ENCODE measurements at places on chromosomes 16 and 17. TPM values are rescaled to one million over a fixed set of nuclear protein-coding genes. Genes with fewer than 3 reads are reported as not detected.

GRCh38 chr16:79672524-79672923, 72.0 kb upstream of the MAF start:
- DNase-seq, result no peak

DNA sequence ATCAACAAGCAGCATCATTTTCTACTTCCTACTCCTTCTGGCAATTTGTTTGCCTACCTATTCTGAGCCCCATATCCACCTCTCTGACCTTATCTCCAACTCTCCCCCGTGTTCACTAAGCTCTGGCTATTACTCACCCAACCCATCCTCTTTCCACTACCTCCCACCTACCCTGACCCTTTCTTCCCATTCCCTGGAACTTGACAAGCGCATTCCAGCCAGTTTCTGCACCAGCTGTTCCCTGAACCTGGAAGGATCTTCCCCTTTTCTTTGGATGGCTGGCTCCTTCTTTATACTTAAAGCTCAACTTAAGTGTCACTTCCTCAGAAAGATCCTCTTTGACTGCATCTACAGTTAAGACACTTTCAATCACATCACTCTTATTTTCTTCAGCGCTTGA, 2.2 kb downstream of the DCUN1D3 start:
- DNase-seq, result no peak

- DNase-seq, result no peak
Measured at GRCh38 chr16:49277766-49278566, 3.7 kb downstream of the CBLN1 start.

- peak; percentile 8 for DNase-seq
Measured at GRCh38 chr17:51764387-51764971, 394.0 kb downstream of the CA10 start.

GRCh38 chr17:15742051-15742795, 10.1 kb downstream of the TBC1D26 start:
- DNase-seq, result no peak

DNA sequence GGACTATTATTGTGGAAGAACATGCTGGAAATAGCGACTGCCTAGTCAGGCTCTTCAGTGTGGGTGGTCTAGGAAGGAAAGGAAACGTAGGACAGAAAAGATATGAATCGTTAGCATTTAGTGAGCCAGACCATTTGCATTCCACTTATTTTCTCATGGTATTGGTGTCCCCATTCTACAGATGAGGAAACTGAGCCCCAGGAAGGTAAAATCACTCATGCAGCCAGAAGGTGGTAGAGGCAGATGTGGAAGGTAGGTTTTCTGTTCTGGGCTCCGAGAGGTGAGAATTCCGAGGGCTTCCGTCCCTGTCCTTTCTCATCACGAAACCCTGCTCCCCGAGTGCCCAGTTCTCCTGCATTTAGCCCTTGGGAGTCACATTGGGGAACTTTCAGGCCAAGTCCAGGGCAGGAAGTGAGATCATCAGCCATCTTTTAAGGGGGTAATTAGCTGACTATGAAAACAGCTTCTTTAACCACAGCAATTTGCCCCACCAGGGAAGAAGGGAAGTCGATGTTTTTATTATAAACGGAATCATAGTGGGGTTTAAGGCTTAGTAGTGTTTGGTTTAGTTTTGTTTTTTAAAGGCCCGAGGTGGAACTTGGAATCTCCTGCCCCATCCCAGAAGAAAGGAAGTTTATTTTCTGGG, 110.7 kb upstream of the IRX3 start:
- no peak for DNase-seq

GRCh38 chr17:74740641-74741387, 3.8 kb downstream of the RAB37 start:
- no peak for DNase-seq

- no peak for DNase-seq
Measured at GRCh38 chr16:24838554-24839266, 7.1 kb upstream of the SLC5A11 start.

DNA sequence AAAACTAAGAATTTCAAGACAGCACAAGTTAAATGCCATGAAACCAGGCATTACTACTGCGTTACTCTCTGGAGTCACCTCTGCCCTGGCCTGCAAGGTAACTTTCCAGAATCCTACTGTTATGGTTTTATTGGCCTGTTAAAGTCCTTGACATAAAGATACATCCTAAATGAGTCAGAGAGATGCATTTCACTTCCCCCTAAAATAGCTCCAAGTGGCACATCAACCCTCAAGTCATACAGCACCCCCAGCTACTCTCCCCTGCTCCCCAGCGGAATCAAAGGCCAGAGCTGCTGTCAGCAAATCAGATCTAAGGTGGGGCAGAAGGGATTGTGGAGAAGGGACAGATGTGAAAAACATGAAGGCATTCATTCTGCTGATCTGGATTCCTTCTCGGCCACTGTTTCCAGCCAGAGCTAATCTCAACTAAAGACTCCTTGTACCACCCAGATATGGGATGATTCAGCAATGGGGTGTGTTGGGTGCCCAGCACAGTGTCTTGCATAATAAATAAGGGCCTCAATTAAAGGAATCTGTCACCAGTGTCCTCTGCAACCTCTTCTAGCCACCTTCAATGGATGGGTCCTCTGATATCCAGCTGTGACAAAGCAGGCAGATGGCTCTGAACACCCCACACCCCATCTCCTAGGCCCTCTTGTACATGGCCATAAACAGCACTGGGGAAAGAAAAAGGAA, 8.5 kb upstream of the CCL1 start:
- DNase-seq, result no peak

- peak; percentile 88 for DNase-seq
Measured at GRCh38 chr17:55750750-55751657, at the start of gene PCTP. PCTP (plus strand) TSS chr17:55751051; CDS start chr17:55751104, 53 bp downstream.

GRCh38 chr17:36665417-36665816, 64.0 kb downstream of the MRM1 start:
- DNase-seq, result no peak

Gene HBQ1
- total RNA-seq, result not detected

Gene HSD17B2
- not detected for total RNA-seq

Gene PTX4
- total RNA-seq, result not detected

Gene TEX19
- total RNA-seq, result not detected

Gene TNFRSF13B
- total RNA-seq, result not detected

Gene AHSP
- total RNA-seq, result not detected

Gene CFAP97D1
- total RNA-seq, result not detected

Gene USP43
- not detected for total RNA-seq
